ENCODE measurements at places on chromosomes 1 and 21. TPM values are rescaled to one million over a fixed set of nuclear protein-coding genes. Genes with fewer than 3 reads are reported as not detected.
A peak's percentile ranks its signal among the peaks of the same experiment; 100 is the strongest.

DNA sequence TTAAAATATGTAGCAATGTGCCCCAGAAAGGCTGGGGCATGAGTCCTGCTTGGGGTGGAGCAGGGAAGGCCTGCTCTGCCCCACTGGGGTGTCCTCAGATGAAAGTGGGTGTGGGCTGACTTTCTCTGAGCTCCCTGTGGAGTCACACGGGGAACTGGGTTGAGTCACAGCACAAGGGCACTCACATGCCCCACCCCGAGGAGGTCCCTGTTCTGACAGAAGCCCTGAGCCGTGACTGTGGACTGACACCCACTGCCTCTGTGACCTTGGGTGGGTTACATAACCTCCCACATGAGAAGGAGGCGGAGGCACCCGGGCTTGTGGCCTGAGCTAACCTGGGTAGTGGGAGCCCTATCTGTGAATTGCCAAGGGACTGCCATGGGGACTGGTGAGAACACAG lies 52.5 kb upstream of the TINAGL1 start:
- no peak for DNase-seq
- no peaks in the 10 kb centered on the region for H3K27me3 ChIP-seq
- H3K4me3 ChIP-seq, result no peak overlapping the region
- no peaks in the 10 kb centered on the region for H3K36me3 ChIP-seq
- no peak overlapping the region for H3K27ac ChIP-seq

GRCh38 chr1:164611754-164612642 lies 53.0 kb downstream of the PBX1 start:
- H3K36me3 ChIP-seq, result no peaks in the 10 kb centered on the region
- peak overlapping the region; percentile 60 for H3K27ac ChIP-seq
- peak; percentile 71 for DNase-seq

GRCh38 chr1:61344696-61345095 lies 262.3 kb downstream of the NFIA start:
- H3K27ac ChIP-seq, result no peak overlapping the region
- no peaks in the 10 kb centered on the region for H3K4me1 ChIP-seq
- no peak for DNase-seq
- H3K36me3 ChIP-seq, result no peaks in the 10 kb centered on the region
- H3K27me3 ChIP-seq, result no peaks in the 10 kb centered on the region

DNA sequence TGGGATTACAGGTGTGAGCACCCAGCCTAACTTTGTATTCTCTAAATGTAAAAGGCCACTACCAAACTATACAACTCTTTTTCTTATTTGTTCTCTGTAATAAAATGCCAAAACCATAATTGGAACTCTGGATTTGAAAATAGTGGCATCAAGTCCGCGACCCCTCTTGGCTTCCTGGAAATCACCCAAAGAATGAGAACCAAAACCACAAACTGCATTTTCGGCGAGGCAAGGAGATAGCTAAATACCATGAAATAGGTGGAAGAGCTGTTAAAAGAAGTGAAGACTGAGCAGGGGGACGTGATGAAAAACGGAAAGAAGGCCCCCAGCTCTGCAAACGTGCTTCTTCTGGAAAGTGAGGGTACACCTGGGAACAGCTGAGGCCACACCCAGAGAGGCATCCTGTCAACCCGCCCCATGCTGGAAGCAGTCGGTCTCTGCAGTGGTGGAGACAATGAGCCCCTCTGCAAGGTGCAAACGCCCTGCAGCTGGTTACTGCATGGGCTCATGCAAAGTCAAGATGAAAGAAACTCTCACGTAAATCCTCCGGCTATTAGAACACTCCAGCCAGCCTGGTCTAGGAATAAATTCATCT lies 22.5 kb downstream of the VPS26C start:
- no peaks in the 10 kb centered on the region for H3K36me3 ChIP-seq
- no peak for DNase-seq

Gene TMEM240
- 2.3 TPM for total RNA-seq

DNA sequence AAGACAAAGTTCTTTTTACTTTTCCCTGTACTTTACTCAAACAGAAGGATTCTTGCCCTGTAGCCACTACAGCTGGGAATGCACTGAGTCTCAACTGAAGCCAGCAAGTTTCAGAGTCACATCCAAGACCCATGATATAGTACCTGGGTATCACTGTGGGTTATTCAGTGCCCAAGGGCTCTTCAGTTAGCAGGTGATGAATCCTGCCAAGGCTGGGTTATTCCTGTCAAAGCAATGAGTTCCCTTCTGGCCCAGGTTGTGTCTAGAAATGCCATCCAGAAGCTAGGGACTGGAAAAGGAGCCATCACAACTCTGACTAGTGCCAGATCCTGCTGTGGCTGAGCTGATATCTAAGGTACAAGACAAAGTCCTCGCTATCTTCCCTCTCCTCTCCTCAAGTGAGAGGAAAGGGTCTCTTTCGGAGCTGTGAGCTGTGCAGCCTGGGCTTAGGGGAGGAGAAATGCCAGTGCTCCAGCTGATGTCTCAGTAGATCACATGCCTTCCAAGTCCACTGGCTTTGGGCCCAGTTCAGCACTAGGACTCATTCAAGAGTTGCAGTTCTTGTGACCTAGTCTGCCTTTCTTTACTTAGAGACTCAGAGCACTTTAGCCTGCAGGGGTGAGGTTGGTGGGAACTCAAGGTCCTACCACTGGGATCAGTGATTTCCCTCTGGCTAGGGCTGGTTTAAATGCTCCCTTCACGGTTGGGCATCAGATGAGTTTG lies 369.4 kb downstream of the TBX15 start:
- no peak for DNase-seq
- H3K27me3 ChIP-seq, result no peaks in the 10 kb centered on the region
- H3K4me1 ChIP-seq, result no peaks in the 10 kb centered on the region
- H3K36me3 ChIP-seq, result no peaks in the 10 kb centered on the region

Gene S100A7
- total RNA-seq, result not detected

Gene DNAH14
- total RNA-seq, result 33.2 TPM

Gene KIF21B
- 6.1 TPM for total RNA-seq

Gene DISP3
- total RNA-seq, result 2.3 TPM

- no peak overlapping the region for H3K27ac ChIP-seq
- H3K4me3 ChIP-seq, result no peak overlapping the region
- H3K36me3 ChIP-seq, result no peaks in the 10 kb centered on the region
Measured at GRCh38 chr1:12426030-12426429, 192.0 kb downstream of the DHRS3 start.

- H3K4me1 ChIP-seq, result peaks cover 4% of the 10 kb centered on the region
- no peak for DNase-seq
- H3K4me3 ChIP-seq, result no peak overlapping the region
- no peaks in the 10 kb centered on the region for H3K36me3 ChIP-seq
- no peak overlapping the region for H3K27ac ChIP-seq
Measured at GRCh38 chr1:15843826-15844572, 3.5 kb upstream of the SPEN start.

DNA sequence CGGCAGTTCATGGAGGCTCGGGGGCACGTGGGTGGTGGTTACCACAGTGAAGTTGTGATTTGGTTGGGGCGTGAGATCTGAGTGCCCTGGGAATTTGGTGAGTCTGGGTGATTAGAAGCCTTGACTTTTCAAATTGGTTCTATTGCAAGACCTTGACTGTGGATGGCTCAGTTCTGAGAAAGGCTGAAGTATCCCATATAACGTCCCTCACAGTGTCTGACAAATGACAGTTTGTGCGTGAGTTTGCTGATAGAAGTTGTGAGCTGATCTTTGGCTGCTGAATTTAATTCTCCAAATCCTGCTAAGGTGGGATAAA lies 549 bp downstream of the MSH4 start:
- no peak overlapping the region for H3K4me3 ChIP-seq
- no peaks in the 10 kb centered on the region for H3K27me3 ChIP-seq
- no peak for DNase-seq
- peaks cover 43% of the 10 kb centered on the region for H3K36me3 ChIP-seq
- H3K4me1 ChIP-seq, result no peaks in the 10 kb centered on the region
- H3K27ac ChIP-seq, result no peak overlapping the region

DNA sequence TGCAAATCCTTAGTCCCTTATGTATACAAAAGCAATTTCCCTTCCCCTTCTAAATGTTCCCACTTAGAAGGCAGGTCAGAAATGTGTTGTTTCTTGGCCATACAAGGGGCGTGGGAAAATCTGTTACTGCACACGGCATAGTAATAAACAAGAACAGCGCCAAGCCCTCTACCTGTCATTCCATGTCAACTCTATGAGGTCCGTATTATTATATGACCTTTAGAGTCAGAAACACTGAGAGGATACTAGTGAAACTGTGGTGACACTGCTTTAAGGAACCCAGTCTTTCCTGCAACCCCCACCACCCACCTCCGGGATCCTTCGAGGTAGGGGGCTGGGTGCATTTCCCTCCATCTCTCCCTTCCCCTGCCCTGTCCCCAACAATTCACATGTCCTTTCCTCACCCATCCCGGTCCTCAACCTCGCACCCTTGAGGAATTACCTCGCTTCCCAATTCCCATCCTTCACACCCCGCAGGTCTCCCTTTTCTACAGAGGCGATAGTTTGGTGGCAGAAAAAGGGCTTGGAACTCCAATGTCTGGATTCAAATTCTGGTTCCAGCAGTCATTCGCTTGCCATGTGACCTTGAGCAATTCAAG lies 647 bp downstream of the SDHB start:
- peak overlapping the region; percentile 58 for H3K27ac ChIP-seq
- no peak for DNase-seq
- no peaks in the 10 kb centered on the region for H3K27me3 ChIP-seq
- H3K4me3 ChIP-seq, result peak overlapping the region; percentile 100
- H3K4me1 ChIP-seq, result peaks cover 14% of the 10 kb centered on the region
- peaks cover 5% of the 10 kb centered on the region for H3K36me3 ChIP-seq

GRCh38 chr1:1988061-1988945 lies 15.3 kb downstream of the CFAP74 start:
- no peak for DNase-seq
- no peak overlapping the region for H3K4me3 ChIP-seq
- H3K27ac ChIP-seq, result no peak overlapping the region
- no peaks in the 10 kb centered on the region for H3K27me3 ChIP-seq
- H3K36me3 ChIP-seq, result no peaks in the 10 kb centered on the region
- H3K4me1 ChIP-seq, result no peaks in the 10 kb centered on the region

GRCh38 chr21:36384885-36385232 lies 333 bp upstream of the CHAF1B start:
- no peaks in the 10 kb centered on the region for H3K36me3 ChIP-seq
- no peak overlapping the region for H3K27ac ChIP-seq
- H3K4me3 ChIP-seq, result no peak overlapping the region
- H3K4me1 ChIP-seq, result peaks cover 25% of the 10 kb centered on the region

DNA sequence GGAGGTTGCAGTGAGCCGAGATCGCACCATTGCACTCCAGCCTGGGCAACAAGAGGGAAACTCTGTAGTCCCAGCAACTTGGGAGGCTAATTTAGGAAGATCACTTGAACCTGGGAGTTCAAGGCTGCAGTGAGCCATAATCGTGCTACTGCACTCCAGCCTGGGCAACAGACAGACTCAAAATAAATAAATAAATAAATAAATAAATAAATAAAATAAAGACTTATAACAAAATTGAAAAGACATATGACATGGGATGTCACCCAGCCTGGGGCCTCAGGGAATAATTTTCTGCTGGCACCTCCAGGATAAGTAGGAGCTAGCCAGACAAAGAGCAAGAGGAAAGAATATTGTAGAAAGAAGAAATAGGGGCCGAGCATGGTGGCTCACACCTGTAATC lies 77.9 kb upstream of the PUM1 start:
- no peak overlapping the region for H3K4me3 ChIP-seq
- no peaks in the 10 kb centered on the region for H3K4me1 ChIP-seq
- H3K27ac ChIP-seq, result no peak overlapping the region
- no peak for DNase-seq

DNA sequence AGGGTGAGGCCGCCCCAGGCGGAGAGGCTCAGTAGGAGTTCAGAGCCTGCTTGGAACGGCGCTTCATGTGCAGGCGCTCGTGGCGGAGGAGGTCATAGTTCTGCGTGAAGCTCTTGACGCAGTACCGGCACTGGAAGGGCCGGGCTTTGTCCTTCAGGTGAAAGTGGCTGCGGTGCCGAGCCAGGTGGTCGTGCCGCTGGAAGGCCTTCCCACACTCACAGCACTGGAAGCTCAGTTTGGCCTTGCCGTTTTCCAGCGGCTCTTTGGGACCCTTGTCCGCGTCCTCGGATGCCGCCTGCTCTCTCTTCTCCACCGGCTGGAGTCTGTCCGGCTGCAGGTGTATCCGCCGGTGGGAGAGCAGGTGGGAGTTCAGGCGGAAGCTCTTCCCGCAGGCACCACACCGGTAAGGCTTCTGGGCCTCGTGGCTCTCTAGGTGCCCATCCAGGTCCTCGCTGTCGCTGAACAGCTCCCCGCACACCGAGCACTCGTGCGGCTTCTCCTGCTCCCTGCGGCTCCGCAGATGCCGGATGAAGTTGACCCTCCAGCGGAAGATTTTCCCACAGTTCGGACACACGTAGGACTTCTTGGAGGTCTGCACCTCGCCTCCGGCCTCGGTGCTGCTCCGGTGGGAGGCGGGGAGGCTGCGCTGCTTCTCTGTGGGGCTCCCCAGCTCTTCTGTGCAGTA lies 31.0 kb downstream of the ZNF496 start:
- H3K27ac ChIP-seq, result no peak overlapping the region
- no peak for DNase-seq
- no peaks in the 10 kb centered on the region for H3K27me3 ChIP-seq
- H3K4me3 ChIP-seq, result no peak overlapping the region

DNA sequence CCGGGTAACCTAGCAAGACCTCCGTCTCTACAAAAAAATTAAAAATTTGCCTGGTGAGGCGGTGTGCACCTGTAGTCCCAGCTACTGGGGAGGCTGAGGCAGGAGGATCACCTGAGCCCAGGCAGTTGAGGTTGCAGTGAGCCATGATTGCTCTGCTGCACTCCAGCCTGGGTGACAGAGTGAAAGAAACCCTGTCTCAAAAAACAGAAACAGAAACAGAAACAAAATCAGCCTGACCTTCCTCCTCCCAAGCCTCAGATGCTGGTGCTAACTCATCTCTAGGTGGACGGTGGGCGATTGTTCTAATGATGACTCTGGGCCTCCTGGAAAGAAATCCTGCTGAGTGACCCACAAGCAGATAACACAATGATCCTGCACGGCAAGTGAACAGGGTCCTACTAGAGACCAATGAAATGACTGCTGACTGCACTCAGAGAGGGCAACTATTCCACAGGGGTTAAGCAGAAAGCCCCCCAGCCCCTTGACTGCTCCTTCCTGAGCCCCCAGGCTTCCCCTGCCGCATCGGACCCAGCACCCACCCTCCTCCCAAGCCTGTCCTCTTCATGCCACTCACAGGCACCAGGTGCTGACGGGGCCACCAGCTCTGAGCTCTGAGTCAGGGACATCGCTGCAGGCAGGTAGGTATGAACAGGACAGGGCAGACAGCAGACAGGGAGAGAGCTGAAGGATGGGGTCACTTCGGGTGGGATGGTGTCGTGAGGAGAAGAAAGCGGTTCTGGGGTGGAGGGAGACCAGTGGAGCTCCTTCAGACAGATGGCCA lies 27.8 kb upstream of the LRRC38 start:
- no peaks in the 10 kb centered on the region for H3K36me3 ChIP-seq
- no peak overlapping the region for H3K4me3 ChIP-seq
- H3K27ac ChIP-seq, result no peak overlapping the region
- H3K27me3 ChIP-seq, result no peaks in the 10 kb centered on the region
- no peak for DNase-seq

All from HCT116 (cell line).